ENCODE measurements at places on chromosomes 4 and X.

- no peak for DNase-seq
These were observed 8.9 kb downstream of the MFAP3L start for GRCh38 chr4:170017252-170017651.

- DNase-seq = peak; percentile 63
These were observed at the start of gene UBQLN2 for GRCh38 chrX:56563231-56564161. UBQLN2 (plus strand) TSS chrX:56563627; CDS start chrX:56563874, 247 bp downstream.

- DNase-seq = no peak
These were observed 19.6 kb upstream of the CXCL5 start for GRCh38 chr4:74018116-74018515.

GRCh38 chr4:40856277-40856839, 106.6 kb downstream of the NSUN7 start:
- DNase-seq = no peak

DNA sequence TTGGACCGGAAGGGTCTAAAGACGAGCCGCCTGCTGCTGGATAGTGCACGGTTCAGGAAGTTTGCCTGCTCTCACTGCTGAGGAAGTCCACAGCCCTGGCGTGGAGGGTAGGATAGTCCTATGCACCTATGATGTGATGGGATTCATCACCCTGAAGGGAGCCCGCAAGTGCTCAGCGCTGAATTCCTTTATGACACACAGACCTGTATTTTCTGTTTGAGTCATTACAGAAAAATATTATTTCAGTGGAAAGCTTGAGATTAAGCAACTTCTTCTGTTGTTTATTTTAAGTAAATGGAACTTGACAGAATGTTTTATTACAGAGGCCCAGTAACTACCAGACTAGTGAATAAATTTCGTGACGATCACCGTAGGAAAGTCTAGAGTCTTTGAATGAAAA, 123.2 kb downstream of the TRIML1 start:
- DNase-seq = no peak

- DNase-seq = no peak
These were observed 27.8 kb upstream of the FTHL17 start for GRCh38 chrX:31099536-31100090.

GRCh38 chrX:3815896-3816664, 102.6 kb upstream of the PRKX start:
- no peak for DNase-seq

DNA sequence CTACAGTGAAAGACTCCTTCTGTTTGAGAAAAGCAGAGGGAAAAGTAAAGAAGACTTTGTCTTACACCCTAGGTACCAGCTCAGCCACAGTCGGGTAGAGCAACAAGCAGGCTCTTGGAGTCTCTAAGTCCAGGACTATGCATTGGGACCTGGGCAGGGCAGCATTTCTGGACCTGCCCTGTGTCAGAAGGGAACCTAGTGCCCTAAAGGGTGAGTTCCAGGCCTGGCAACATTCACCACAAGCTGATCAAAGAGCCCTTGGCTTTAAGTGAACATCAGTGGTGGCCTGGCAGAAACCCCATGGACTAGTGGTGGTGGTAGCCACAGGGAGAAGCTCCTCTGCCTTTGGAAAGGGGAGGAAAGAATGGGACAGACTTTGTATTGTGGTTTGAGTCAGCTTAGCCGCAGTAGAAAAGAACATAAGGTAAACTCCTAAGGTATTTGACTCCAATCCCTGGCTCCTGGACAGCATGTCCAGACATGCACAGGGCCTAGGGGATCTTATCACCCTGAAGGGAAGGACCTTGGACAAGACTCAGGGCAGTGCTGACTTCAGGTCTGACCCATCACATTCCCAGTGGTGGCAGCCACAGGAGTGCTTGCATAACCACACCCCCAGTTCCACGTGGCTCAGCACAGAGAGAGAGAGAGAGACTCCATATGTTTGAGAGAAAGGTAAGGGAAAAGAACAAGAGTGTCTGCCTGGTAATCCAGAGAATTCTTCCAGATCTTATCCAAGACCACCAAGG, 32.6 kb downstream of the CCDC158 start:
- no peak for DNase-seq

GRCh38 chr4:161287678-161288352, 876.0 kb downstream of the FSTL5 start:
- DNase-seq = no peak

- DNase-seq = peak; percentile 74
These were observed 34.2 kb downstream of the IDS start for GRCh38 chrX:149470955-149471354.

- no peak for DNase-seq
These were observed 90.2 kb downstream of the NHS start for GRCh38 chrX:17465201-17465600.

DNA sequence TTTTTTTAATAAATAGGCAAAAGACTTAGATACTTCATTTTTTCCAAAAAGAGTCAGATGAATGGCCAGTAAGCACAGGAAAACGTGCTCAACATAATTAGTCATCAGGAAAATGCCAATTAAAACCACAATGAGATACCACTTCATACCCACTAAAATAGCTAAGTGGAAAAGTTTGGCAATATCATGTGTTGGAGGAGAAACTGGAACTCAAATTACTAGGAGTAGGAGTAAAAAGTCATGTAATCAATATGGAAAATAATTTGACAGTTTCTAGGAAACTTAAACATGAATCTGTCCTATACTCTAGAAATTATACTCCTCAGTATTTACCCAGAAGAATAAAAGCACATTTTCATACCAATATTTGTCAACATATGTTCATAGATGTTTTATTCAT, 449.8 kb downstream of the INPP4B start:
- DNase-seq = no peak

DNA sequence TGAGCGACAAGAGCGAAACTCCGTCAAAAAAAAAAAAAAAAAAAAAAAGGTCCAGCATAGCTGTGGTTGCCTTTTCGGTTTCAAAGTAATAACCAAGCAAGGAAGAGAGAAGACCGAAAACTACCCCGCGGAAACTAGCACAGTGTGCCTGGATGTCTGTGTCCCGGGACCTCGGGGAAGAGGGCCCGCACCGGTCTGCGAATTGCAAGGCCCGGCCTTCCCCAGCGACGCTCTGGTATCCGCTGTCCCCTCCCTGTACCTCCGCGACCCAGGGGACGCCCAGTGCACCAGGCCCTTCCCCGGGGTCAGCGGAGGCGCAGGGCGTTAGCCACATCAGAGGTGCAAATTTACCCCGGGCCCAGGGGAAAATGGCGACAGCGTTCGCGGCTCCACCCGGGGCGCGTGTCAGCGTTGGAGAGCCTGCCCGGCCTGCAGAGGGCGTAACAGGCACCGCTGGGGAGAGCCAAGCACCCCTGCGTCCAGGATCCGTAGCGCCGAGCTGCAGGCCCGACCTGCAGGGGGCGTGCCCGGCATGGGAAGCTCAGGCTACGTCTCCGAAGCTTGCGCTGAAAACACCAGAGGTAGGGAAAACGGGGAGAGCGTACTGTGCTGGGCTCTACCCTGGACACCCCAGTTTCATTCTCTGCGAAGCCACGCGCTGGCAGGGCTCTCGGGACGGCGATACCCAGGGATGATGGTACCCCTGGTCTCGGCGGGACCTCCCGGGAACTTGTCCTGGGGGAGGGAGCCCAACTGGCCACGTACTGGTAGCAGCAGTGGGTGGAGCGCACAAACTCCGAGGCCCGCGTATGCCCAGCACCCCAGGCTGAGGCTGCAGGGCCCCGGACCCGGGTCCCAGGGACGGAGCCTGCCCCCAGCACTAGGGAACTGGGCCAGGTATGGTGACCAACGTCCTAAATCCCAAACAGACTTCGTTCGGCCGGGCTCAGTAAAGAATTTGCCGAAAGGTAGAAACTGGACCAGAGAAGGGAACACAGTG, 16.2 kb downstream of the NKX6-1 start:
- DNase-seq = no peak

DNA sequence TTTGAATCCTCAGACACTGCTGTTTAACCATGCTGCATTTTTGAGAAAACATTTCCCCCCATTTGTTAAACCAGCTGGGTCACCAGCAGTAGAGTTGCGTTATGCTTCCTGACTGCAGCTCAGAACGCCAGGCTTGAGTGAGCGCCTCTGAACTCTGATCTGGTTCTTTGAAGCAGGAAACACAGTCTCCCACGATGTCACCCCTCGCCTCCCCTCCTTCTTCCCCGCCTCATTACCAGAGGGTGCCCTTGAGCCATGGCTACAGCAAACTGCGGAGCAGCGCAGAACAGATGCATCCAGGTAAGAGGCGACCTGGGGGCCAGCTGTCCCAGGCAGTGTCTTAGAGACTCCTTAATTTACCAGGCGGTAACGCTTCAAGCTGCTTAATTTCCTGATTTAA, 78.4 kb downstream of the REPS2 start:
- DNase-seq = no peak

GRCh38 chr4:48902266-48902665, 4.3 kb downstream of the OCIAD2 start:
- no peak for DNase-seq

GRCh38 chrX:49120091-49120490, 3.4 kb downstream of the GPKOW start:
- DNase-seq = no peak

DNA sequence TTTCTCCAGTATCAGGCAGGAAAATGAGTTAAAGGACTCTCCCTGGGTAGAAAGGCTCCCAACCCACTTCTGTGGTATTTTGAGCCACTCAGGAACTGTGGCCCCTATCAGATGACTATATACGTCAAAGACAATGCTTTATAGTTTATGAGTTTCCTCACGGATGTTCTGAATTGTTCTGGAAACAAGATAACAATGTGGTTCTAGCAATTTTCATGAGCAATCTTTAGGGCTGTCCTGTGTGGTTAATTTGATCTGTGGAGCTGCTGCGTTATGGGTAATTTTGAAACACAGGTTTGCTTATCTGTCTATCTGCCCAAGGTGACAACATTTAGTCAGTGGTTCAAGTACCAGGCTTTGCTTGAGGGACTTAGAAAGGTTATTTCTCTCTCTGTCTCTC, 46.7 kb upstream of the IL2 start:
- no peak for DNase-seq

DNA sequence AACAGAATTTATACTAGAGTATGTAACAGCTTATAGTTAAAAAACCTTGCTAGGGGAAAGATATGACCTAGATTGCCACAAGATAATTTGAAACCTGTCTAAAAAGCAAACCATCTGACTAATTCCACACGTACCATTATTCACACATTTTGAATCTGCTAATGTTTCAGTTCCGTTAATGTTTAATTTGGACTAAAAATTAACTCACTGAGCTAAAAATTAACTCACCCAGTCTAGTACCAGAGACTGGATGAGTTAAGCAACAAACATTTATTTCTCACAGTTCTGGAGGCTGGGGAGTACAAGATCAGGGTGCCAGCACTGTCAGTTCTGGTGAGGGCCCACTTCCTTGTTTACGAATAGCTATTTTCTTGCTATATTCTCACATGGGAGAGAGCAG, 231.5 kb upstream of the DIAPH2 start:
- no peak for DNase-seq

GRCh38 chrX:40174854-40175510, 77.2 kb upstream of the BCOR start:
- DNase-seq = no peak

DNA sequence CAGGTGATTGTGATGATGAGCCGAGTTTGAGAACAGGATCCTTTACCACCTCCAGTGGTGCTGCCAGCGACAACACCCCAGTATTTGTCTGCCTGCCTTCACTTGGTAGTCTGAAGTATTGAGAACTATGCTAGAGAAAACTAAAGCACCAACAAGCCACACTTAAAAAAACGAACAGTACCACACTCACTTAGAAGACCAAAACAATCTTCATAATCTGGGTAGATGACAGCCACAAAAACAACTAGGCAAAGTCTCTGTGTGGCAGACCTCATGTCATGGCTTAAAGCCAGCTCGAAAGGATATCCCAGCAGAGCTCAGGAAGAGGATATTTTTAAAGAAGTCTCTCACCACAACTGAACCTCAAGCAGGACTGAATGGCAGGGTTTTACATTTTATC, 236.0 kb downstream of the GPC3 start:
- DNase-seq = no peak

DNA sequence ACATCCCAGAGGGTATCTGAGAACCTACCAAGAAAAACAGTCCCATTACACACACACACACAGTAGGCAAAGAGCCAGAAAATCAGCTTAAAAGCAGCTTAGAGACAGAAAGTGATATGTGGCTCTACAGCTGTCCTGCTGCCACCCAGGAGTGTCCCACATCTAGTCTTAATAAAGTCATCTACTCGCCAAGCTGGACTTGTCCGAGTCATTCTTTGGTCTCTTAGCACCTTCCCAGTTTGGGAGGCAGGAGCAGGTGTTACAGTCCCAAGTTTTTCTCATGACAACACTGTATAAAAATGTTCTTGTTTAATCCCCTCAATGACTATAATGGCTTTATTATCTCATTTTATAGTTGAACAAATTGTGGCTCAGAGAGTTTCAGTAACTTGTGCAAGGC, 252.5 kb upstream of the CASK start:
- DNase-seq = no peak

DNA sequence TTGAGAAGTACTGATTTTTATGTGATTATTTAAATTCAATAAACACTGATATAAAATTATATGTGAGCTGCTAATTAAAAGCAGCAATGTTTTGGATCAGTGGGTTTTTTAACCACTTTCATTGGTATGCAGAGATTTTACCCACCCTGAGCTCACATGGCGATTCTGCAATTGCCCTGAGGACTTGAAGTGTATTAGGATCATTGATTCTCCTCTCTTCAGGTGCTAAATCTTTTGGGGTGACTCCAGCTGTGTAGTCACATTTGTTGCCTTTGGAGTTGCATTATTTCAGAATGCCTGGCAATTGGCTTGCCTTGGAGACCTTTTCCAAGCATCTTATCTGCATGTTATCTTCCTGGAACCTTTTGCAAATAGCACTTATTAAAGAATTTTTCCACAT, 51.3 kb downstream of the UGT8 start:
- DNase-seq = no peak

GRCh38 chr4:43049326-43049725, 156.8 kb downstream of the GRXCR1 start:
- DNase-seq = no peak

- no peak for DNase-seq
These were observed 67.1 kb downstream of the DTHD1 start for GRCh38 chr4:36348403-36348938.

DNA sequence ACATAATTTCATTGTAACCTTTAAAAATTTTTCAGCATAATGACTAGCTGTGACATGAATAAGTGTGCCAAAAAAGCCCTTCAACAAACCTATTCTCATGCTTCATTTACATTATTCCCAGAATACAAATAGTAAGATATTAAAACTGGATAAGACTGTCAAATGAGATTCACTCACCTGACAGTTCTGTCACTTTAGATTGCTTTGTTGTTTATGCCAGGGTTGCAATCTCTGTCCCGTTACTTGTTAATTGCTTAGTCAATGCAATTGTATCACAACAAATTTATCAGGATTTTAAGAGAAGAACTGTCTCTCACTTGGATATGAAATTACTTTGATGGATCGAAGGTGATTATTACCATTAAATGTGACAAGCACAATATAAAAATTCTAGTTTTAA, 616.0 kb upstream of the IGFBP7 start:
- no peak for DNase-seq

GRCh38 chrX:150845091-150845490, 53.4 kb downstream of the CD99L2 start:
- no peak for DNase-seq

DNA sequence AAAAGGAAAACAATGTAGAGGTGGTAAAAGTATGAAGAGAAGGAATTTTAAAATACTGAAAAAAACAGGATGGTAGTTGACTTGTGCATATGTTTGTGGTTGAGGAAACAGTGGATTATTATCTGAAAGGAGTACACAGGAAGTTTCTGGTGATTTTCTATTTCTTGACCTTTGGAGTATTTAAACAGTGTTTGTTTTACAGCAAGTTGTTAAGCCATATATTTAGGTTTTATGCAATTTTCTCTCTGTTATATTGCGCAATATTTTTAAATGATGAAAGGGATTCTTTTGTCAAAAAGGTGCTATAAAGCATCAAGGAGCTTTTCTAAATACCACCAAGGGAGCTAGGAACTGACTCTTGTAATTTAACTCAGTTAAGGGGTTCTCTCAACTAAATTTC, 343.1 kb upstream of the MAOA start:
- no peak for DNase-seq
